Esophagus muscularis mucosa (tissue), 4 donors: ENCODE measurements at places on chromosomes 12 and 14. TPM values are rescaled to one million over a fixed set of nuclear protein-coding genes. Genes with fewer than 3 reads are reported as not detected.

PLBD1 gene
- 4.1 TPM for total RNA-seq

PRKD1 gene
- total RNA-seq = 10.4 TPM

ERP27 gene
- not detected for total RNA-seq

DNA sequence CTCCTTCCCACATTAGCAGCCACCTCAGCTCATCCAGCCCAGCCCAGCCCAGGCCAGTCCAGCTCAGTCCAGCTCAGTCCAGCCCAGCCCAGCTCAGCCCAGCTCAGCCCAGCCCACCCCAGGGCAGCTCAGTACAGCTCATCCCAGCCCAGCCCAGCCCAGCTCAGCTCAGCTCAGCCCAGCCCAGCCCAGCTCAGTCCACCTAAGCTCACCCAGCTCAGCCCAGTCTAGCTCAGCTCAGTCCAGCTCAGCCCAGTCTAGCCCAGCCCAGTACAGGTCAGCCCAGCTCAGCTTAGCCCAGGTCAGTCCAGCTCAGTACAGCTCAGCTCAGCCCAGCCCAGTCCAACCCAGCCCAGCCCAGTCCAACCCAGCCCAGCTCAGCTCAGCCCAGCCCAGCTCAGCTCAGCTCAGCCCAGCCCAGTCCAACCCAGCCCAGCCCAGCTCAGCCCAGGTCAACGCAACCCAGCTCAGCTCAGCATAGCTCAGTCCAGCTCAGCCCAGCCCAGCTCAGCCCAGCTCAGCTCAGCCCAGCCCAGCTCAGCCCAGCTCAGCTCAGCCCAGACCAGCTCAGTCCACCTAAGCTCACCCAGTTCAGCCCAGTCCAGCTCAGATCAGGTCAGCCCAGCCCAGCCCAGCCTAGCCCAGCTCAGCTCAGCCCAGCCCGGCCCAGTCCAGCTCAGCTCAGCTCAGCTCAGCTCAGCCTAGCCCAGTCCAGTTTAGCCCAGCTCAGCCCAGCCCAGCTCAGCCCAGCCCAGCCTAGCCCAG, 63.0 kb downstream of the TMEM121 start:
- no peaks in the 10 kb centered on the region for H3K27me3 ChIP-seq
- no peaks in the 10 kb centered on the region for H3K36me3 ChIP-seq
- no peak overlapping the region for H3K27ac ChIP-seq
- H3K4me1 ChIP-seq = no peaks in the 10 kb centered on the region
- H3K4me3 ChIP-seq = no peak overlapping the region
- DNase-seq = no peak

DNA sequence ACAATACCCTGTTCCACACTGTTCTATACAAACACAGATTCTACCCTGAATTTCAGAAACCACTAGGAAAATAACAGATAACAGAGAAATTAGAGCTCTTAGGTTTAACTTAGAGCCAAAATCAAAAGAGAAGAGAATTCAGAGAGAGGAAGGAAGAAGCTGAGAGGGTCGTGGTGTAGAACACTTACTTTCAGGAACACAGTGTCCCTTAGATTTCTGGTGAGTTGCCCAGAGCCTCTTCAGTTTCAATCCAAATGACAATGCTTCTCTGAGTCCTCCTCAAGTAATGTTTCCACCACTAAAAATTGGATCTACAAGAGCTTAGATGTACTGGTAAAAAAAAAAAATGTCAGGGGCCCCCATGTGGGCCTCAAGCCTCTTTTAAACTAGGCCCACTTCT, 2.6 kb downstream of the YAF2 start:
- H3K36me3 ChIP-seq = peaks cover 5% of the 10 kb centered on the region
- H3K27me3 ChIP-seq = no peaks in the 10 kb centered on the region
- peak overlapping the region; percentile 94 for H3K4me3 ChIP-seq
- peak overlapping the region; percentile 61 for H3K27ac ChIP-seq
